ENCODE measurements at places on chromosomes 6 and 20.

DNA sequence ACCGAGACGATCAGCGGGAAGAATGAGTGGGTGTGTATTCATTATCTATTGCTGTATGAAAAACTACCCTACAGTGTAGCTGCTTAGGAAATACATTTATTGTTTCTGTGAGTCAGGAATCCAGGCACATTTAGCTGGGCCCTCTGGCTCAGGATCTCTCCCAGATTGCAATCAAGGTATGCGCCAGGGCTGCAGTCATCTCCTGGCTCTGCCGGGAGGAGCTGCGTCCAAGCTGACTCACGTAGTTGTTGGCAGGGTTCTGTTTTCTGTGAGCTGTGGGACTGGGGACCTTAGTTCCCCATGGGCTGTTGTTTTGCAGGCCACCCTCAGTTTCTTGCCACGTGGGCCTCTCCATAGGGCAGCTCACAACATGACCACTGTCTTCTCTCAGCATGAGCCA is 68.2 kb upstream of the FUCA2 start:
- DNase-seq = no peak

GRCh38 chr6:136607932-136608772 is 57.9 kb upstream of the MAP7 start:
- DNase-seq = peak; percentile 27

- DNase-seq = no peak
These were observed 18.6 kb downstream of the CCDC167 start for GRCh38 chr6:37480951-37481534.

DNA sequence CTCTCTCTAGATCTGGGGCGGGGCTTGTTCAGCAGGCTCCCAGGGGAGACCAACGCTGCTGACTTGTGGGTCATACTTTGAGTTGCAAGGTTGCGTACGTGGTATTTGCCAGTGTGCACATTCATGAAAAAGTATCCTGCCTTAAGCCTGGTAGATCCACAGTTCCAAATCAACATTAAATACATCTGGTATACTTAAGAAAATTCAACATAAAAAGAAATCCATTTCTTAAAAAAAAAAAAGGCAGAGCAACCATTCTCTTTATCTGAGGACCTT is 81.4 kb downstream of the SLC22A3 start:
- no peak for DNase-seq

DNA sequence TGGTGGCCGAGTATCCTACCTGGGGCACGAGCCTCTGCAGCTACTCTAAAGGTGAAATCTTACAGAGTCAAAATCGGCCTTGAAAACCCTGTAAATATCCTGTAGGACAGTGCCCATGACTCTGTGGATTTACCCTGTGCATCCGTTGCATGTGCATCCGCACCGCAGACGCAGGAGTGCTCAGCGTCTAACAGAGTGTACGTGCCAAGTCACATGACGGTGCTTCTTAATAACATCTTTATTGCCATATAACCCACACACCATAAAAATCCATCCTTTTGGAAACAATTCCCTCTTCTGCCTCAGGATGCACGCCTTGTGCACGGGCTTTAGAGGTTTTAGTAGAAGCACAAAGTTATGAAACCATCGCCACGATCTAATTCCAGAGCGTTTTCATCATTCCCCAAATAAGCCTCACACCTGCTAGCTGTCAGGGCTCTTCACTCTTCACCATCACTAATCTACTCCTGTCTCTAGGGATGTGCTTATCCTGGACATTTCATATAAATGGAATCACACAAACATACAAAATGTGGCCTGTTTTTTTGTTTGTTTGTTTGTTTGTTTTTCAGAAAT is 384.5 kb upstream of the SULF2 start:
- DNase-seq = no peak

DNA sequence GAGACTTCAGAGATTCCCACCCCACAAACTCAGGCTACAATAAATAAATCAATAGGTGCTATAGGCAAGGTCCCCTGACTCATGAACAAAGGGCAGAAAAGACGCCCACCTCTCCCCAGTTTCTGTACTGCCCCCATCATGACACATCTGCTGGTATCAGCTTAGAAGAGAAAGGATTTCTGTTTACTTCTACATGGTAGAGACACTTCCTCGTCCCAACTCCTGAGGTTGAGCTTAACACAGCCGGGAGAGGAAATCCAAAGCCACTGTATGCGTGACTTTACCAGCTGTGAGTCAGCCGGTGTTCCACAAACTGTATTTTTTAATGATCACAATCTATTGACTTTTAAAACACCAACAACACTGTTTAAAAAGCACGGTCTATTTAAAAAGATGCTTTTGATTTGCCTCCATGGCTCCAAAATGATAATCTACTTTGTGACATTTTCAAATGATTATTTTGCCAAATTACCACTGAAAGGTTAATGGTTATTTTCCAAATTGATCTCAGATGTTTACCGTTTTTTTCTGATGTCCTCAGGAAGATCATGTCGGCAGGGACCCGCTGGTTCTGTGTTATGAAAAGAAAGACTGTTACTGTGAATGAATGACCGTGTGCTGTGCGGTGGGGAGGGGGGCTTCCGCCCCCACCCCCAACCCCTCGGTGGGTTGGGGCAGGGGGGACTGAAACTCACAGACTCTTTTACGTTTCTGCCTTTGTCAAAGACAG is 72.5 kb downstream of the ATP9A start:
- DNase-seq = no peak

DNA sequence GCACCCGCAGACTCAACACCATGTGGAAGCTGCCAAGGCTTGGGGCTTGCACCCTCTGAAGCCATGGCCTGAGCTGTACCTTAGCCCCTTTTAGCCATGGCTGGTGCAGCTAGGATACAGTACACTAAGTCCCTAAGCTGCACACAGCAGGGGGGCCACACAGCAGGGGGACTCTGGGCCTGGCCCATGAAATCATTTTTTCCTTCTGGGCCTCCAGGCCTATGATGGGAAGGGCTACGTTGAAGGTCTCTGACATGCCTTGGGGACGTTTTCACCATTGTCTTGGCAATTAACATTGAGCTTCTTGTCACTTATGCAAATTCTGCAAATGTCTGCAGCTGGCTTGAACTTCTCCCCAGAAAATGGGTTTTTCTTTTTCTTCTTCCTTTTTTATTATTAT is 103.3 kb downstream of the SLC16A10 start:
- DNase-seq = no peak

DNA sequence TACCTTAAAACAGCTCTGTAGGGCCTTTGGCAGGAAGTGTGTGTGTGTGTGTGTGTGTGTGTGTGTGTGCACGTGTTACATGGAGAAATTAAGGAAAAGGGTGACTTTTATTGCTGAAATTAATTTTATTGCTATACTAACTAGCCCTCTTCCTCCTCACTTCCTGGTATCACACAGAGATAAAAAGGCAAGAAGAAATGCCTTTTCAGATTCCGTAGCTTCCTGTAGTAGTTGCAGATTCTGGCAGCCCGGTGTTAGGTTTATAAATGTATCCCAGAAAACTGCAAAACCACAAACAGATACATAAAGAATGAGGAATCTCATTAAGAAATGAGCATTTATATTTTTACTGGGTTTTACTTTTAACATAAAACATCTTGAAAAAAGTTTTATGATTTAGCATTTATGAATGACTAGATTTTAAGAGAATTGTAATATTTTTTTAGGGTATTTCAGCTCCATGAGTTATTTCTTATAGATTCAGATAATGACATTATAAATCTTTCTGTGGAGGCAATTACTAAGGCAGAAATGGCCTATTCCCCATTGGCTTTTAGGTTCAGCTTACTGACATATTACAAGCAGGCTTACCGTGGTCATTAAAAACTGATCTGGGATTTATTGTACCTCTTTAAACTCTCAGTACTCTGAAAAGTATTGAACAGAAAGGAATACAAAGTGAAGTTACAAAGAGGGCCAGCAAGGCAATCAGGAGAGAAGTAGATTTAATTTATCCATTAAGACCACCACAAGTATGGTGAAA is 249.1 kb upstream of the TSHZ2 start:
- no peak for DNase-seq

GRCh38 chr20:10074513-10074912 is 39.7 kb downstream of the ANKEF1 start:
- DNase-seq = no peak

- no peak for DNase-seq
These were observed 91.2 kb downstream of the ANKRD60 start for GRCh38 chr20:58137236-58137635.

DNA sequence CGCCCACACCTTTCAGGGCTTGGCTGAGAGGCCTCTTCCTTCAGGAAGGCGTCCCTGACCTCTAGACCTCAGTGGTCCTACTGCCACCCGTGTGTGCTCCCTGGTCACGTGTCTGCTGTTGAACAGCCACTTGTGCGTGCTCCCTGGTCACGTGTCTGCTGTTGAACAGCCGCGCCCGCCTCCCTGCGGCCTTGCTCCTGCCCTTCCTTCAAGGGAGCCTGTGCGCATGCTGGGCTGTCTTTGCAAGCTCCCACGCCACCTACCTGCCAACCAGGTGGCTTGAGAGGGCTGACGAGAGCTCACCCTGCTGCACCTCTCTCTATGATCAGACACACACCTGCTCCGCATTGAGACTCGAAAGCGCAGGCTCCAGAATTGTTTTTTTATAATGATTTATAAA is 179.3 kb downstream of the BMP7 start:
- DNase-seq = no peak

DNA sequence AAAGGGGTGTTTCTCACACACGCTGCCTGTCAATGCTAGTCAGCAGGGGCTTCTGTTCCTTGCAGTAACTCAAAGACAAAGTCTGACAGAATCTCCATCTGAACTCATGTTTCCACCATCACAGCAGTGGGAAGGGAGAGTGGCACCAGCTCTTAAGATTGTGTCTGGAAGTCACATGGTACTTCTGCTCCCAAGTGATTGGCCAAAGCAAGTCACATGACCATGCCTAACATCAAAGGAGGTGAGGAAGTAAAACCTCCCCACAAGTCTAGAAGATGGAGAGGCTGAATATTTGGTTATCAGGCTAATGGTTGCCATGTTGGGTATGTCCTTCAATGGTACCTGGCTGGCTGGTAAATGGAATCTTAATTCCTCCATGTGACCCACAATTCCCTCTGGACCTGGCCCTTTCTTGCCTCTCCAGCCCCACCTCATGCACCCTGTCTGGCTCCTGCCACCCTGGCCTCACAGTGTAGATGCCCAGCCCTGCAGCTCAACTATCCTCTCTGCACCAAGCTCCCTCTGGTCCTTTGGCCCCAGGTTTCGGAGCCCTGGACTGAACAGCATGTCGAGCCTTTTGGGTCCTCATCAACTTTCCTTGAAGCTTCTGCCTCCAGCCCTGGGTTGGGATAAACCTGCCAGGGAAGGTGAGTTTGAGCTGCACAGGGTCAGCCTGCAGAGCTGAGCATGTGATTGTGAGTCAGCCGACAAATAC is 51.0 kb upstream of the PMEPA1 start:
- no peak for DNase-seq

DNA sequence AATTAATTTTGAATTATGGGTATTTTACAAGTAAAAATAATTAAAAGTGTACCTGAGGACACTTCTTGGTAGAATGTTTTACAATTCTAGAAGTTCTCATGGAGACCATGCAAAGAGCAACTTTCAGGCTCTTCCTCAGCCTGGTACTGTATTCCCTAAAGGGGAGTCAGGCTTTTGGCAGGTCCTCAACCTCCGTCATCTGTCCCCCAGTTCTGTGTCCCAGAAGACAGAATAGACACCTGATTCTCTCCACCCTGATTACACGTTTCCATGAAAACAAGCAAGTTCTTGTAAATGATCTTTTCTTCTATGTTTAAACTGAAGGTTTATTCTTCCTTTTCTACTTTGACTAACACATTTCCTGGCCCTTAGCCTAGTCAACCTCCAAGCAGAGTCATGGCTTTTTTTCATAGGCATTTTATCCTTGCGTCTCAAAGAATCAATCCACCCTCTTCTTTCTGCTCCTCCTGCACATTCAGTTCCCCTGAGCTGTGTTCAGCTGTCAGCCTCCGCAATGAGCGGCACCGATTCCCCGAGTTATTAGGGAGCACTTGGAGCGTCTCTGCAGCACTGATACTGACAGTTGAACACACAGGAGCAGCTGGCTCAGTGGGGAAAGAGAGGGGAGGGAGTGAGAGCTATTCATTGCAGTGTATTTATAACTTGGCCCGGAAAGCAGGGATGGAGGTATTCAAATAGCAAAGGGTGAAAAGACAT is 1082.4 kb upstream of the MAP3K7 start:
- DNase-seq = no peak

- no peak for DNase-seq
These were observed 19.8 kb downstream of the MTRES1 start for GRCh38 chr6:107047807-107048206.

GRCh38 chr20:36794116-36794474 is 20.5 kb upstream of the DSN1 start:
- no peak for DNase-seq

DNA sequence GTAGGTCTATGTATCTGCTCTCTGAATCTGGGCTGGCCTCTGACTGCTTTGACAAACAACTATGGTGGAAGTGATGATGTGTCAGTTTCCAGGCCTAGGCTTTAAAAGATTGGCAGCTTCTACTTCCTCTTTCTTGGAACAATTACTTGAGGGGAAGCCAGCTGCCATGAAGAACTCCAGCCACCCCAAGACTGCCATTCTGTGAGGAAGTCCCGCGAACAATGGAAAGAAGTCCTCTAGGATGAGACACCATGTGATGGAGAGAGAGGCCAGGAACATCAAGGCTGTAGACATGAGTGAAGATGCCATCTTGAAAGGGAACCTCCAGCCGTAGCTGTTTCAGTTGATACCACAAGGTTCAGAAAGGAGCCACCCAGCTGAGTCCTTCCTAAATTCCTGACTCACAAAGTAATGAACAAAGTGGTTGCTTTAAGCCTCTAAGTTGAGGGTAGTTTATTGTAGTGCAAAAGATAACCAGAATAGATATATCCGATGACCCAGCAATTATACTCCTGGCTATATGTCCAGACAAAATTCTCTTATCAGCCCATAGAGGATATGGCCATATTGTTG is 15.3 kb upstream of the TCF15 start:
- DNase-seq = no peak

GRCh38 chr6:71486461-71486860 is 197.8 kb downstream of the OGFRL1 start:
- DNase-seq = no peak

DNA sequence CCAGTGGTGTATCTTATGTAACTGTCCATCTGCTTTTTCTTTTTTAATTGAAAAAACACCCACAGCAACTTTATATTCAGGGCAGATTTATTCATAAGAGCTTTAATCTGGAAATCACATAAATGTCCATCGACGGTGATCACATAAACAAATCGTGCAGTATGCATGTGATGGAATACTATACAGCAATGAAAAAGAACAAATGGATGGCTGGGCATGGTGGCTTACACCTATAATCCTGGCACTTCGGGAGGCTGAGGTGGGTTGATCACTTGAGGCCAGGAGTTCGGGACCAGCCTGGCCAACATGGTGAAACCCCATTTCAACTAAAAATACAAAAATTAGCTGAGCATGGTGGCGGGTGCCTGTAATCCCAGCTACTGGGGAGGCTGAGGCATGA is 39.1 kb downstream of the VSTM2L start:
- no peak for DNase-seq

DNA sequence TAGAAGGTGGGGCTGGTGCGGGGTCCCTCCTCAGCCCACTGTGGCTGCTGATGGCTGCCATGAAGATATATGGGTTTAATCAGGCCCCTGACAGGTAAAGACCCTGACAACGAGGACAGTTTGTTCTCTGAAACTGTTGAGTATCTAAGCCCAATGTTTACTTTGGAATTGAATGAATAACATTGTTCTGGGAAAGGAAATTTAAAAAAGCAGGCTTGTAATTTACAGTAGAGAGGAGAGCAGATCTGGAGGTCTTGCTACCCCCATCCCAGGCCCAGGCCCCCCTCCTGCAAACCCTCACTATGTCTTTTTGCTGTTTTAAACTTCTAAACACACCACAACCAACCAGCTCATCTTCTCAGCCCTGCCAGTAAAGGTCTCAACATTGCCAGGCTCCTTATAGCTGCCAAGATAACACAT is 171.3 kb downstream of the CDC5L start:
- DNase-seq = no peak

Measured in T-helper 2 cell (primary cell).